ENCODE measurements at places on chromosomes 2 and 18.

- H3K27me3 ChIP-seq = no peaks in the 10 kb centered on the region
- no peaks in the 10 kb centered on the region for H3K36me3 ChIP-seq
- no peak overlapping the region for H3K27ac ChIP-seq
- DNase-seq = no peak
Measured at GRCh38 chr18:78611201-78611800, 368.3 kb upstream of the SALL3 start.

DNA sequence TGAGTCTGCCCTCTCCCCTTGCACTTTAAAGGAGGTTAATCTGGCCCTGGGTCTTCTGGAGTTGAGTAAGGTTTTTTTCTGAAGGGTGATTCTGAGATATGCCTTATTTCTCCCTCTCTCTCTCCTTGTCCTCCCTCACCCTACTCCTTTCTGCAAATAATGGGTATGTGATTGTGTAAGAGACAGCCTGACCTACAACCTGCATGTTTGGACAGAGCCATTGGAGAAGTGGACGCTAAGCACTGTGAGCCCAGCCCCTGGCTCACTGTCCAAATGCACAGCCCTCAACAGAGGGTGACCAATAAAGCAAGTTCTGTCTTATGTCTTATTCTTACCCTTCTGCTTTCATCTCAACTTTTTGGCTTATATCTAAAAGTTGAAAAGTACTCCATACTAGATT is 71.5 kb downstream of the SPP2 start:
- no peak overlapping the region for H3K27ac ChIP-seq
- no peaks in the 10 kb centered on the region for H3K27me3 ChIP-seq
- DNase-seq = no peak
- no peak overlapping the region for H3K4me3 ChIP-seq
- no peaks in the 10 kb centered on the region for H3K36me3 ChIP-seq

GRCh38 chr2:76188334-76189008 is 477.8 kb upstream of the GCFC2 start:
- H3K36me3 ChIP-seq = no peaks in the 10 kb centered on the region
- DNase-seq = no peak
- no peak overlapping the region for H3K4me3 ChIP-seq
- no peak overlapping the region for H3K27ac ChIP-seq

GRCh38 chr2:165305391-165306096 is 66.3 kb downstream of the SCN2A start:
- no peak overlapping the region for H3K27ac ChIP-seq
- no peaks in the 10 kb centered on the region for H3K27me3 ChIP-seq
- no peaks in the 10 kb centered on the region for H3K4me1 ChIP-seq
- no peak for DNase-seq

DNA sequence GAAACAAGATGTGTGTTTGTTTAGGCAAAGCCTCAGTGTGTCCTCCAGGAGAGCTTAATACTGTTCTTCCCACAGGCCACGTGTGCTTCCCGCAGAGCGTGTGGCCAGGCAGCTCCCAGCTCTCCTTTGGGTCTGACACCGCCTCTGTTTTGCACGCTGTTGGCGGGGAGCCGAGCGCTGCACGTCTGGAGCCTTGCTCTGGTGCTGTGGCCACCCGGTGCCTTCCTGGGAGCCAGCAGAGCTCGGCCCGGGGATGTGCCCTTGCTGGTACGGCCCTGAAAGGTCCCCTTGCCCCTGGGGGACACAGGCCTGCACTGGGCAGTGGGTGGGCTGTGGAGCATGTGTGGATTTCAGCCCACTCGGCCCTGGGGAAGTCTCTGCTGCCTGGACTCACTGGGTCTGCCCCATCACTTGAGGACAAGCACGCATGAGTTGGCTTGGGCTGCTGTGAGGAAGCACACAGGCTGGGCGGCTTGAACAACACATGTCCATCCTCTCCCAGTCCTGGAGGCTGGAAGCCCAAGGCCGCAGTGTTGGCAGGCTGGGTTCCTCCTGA is 160.7 kb upstream of the HDAC4 start:
- H3K4me1 ChIP-seq = no peaks in the 10 kb centered on the region
- no peak overlapping the region for H3K4me3 ChIP-seq
- no peak for DNase-seq
- H3K27me3 ChIP-seq = peaks cover 6% of the 10 kb centered on the region
- H3K27ac ChIP-seq = no peak overlapping the region

DNA sequence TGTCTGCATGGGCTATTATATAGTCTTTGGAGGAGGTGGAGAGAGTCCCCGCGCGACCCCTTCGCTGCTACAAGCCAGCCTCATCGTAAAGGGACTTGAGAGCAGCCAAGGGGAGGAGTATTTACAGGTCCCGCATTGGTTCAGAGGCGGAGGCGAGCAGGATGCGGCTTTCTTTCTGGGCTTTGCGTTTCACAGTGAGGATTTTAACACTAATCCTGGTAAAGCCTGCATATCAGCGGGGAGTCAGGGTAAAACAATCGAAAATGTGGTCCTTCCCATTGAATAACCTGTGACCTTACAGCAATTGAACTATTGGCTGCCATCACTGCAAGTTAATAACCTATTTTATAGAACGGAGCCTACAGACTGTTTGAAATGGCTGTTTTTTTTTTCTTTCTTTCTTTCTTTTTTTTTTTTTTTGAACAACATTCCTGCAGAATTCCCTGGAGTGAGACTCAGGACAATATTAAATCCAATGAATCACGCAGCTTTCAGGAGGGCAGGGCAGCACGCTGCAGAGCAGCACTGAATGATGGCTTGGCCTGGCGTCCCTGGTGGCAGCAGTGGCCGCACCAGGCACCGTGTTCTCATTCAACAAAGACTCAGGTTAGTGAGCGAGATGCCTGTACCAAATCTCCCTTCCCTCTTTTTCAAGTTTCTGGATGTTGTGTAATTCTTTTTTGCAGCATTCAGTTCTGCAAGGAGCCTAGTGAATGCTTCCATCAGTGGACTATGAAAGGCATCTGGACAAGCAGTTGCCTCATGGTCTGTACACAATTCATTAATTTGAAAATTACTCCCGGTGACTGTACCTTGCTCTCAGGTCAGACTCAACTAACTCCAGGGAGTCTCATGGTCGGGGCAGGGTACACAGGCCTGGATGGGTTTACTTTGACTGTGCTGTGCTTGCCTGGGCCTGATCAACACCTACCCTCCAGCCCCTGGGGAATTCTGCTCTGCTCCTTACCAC is 19.8 kb downstream of the SMIM21 start:
- no peak for DNase-seq
- no peaks in the 10 kb centered on the region for H3K27me3 ChIP-seq
- H3K27ac ChIP-seq = no peak overlapping the region
- H3K4me3 ChIP-seq = no peak overlapping the region
- no peaks in the 10 kb centered on the region for H3K4me1 ChIP-seq

DNA sequence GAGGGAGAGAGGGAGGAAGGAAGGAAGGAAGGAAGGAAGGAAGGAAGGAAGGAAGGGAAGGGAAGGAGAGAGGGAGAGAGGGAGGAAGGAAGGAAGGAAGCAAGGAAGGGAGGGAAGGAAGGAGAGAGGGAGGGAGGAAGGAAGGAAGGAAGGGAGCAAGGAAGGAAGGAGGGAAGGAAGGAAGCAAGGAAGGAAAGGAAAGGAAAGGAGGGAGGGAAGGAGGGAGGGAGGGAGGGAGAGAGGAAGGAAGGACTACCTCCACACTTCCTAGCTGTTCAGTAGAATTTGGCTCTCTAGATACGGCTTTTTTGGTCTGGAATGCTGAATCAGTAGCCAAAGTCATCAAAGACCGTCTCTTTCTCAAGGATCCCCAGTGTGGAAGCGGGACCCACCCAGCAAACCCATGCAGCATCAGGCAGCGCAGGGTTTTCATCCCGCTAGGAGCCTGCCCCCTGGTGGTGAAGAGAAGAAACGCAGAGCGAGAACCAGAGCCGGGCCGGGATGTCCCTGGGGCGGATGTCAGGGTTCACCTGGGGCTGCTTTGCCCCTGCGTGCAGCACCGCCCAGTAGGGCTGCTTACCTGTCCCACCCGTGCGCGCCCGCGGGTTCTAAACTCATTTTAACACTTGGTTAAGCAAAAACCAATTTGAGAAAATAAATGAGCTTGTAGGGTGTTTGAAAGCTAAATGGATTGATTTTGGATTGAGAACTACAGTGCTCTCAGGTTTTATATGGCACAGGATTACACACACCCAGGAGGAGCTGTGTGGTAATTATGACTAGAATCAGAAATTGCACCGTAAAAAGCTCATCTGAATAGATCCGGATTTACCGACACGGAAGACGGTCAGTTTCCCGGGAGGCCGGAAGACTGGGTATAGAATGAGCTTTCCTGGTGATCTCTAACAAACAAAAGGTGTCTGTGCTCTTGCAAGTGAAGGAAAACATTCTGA is 48.1 kb upstream of the ARL4C start:
- H3K4me3 ChIP-seq = no peak overlapping the region
- no peaks in the 10 kb centered on the region for H3K4me1 ChIP-seq
- H3K27ac ChIP-seq = no peak overlapping the region
- no peaks in the 10 kb centered on the region for H3K36me3 ChIP-seq
- peak; percentile 84 for DNase-seq

GRCh38 chr2:104874230-104874629 is 20.3 kb downstream of the POU3F3 start:
- no peaks in the 10 kb centered on the region for H3K36me3 ChIP-seq
- DNase-seq = no peak
- H3K4me1 ChIP-seq = peaks cover 19% of the 10 kb centered on the region
- no peak overlapping the region for H3K4me3 ChIP-seq
- no peak overlapping the region for H3K27ac ChIP-seq

DNA sequence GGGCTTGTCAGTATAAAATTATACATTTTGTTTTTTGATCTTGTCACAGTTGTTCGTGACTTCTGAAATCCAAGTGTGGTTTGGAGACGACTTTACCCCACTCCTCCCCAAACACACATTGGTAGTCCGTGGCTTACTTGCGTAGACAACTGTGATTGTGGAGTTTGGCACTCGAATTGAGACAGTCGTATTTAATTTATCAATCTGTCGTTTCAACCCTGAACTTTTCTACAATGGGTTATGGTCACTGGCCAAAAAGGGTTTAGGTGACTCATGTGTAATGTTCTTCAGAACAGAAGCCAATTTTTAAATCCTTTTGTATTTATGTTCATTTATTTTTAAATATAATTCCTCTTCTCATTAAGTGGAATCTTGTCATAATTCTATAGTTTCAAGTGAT is 129.9 kb downstream of the SPTBN1 start:
- no peak for DNase-seq
- H3K4me3 ChIP-seq = no peak overlapping the region
- no peak overlapping the region for H3K27ac ChIP-seq
- H3K27me3 ChIP-seq = no peaks in the 10 kb centered on the region
- no peaks in the 10 kb centered on the region for H3K36me3 ChIP-seq
- H3K4me1 ChIP-seq = peaks cover 40% of the 10 kb centered on the region

DNA sequence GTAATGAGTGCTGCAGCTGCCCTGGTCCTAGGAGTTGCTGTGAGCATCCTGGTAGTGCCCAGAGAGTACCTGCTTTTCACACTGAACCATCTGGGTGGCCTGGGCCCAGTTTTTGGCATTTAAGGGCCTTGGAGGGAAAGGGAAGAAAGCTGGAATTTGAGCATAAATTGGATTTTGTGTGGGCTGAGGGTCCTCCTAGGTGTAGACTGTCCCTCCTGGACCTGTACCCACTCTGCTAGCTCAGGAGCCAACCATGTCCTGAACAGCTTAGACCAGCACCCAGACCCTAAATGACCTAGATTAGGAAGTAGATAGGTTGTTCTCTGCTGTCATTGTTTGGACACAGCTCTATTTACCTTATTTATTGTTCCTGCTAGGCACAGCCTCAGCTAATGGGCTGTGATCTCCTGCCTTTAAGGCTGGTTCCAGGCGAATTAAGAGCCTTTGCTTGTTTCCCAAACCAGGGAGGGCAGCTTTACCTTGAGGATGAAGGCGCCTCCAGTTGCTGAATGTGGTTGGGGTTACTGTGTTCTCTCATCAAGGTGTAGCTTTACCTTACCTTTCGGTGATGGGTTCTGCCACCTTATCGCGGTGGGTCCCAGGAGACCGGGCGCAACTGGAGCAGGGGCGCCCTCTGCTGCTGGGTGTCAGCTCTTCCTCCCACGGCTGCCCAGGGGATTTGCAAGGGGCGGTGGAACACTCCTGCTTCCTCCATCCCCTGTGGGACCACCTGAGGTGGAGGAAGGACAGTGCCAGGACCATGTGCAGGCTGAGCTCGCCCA is 34.4 kb downstream of the ITGA6 start:
- no peaks in the 10 kb centered on the region for H3K36me3 ChIP-seq
- H3K4me1 ChIP-seq = peaks cover 60% of the 10 kb centered on the region
- H3K27me3 ChIP-seq = no peaks in the 10 kb centered on the region
- peak overlapping the region; percentile 65 for H3K27ac ChIP-seq
- H3K4me3 ChIP-seq = no peak overlapping the region

GRCh38 chr18:31219395-31219794 is 56.7 kb upstream of the DSC1 start:
- H3K4me1 ChIP-seq = no peaks in the 10 kb centered on the region
- H3K27me3 ChIP-seq = no peaks in the 10 kb centered on the region
- H3K27ac ChIP-seq = no peak overlapping the region

GRCh38 chr2:42792583-42793333 is at the start of gene HAAO:
TSS of gene HAAO (minus strand) at chr2:42792583. CDS start at chr2:42792536, 47 bp downstream.
- H3K36me3 ChIP-seq = no peaks in the 10 kb centered on the region
- peaks cover 20% of the 10 kb centered on the region for H3K4me1 ChIP-seq
- peak; percentile 78 for DNase-seq
- H3K27me3 ChIP-seq = no peaks in the 10 kb centered on the region
- H3K4me3 ChIP-seq = peak within 1 kb of the TSS; percentile 73
- peak within 1 kb of the TSS; percentile 78 for H3K27ac ChIP-seq

GRCh38 chr2:227115761-227116160 is 48.2 kb downstream of the COL4A4 start:
- no peaks in the 10 kb centered on the region for H3K27me3 ChIP-seq
- H3K27ac ChIP-seq = no peak overlapping the region
- no peaks in the 10 kb centered on the region for H3K36me3 ChIP-seq
- H3K4me3 ChIP-seq = no peak overlapping the region
- no peak for DNase-seq

DNA sequence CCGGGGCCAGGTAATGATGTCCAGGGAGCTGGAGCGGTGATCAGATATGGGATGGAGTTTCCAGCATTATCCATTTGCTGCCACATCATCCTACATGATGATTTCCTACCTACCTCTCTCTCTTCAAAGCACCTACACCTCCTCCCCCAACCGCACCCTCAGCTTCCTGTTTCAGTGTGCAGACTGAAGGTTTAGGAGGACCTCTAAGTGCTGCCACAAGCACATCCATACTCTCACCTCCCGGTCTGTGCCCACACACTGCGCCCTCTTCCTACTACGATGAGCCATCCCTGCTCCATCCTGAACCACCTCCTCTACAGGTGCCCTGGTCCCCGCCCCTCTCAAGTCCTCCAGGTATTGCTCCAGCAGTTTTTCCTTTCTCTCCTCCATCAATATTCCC is 123.7 kb downstream of the ALPK2 start:
- no peak overlapping the region for H3K4me3 ChIP-seq
- H3K36me3 ChIP-seq = no peaks in the 10 kb centered on the region
- H3K4me1 ChIP-seq = no peaks in the 10 kb centered on the region

DNA sequence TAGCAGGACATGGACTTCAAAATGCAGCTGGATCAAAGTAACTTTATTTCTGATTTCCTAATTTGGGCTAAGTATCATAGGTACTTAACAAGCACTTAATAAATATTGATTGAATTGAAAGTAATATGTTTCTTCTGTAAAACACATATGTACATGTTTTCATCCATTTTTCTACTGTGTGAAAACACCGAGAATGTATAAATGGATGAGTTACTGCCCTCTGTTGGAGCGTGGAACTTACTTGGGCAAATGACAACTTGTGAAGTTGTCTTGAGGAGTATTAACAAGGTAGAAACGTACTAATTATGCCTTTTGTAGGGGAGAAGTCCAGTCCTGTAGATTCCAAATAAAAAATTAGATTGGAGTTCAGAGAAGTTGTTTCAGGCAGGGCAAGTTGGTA is 87.2 kb downstream of the PHLPP1 start:
- no peaks in the 10 kb centered on the region for H3K4me1 ChIP-seq
- H3K27ac ChIP-seq = no peak overlapping the region
- H3K27me3 ChIP-seq = no peaks in the 10 kb centered on the region

- H3K27me3 ChIP-seq = no peaks in the 10 kb centered on the region
- H3K4me1 ChIP-seq = peaks cover 33% of the 10 kb centered on the region
- H3K36me3 ChIP-seq = no peaks in the 10 kb centered on the region
- peak overlapping the region; percentile 86 for H3K27ac ChIP-seq
Measured at GRCh38 chr18:50287028-50287440, 458 bp downstream of the CXXC1 start.
